Myometrial cell (primary cell): ENCODE measurements at places on chromosomes 3 and 15. TPM values are rescaled to one million over a fixed set of nuclear protein-coding genes. Genes with fewer than 3 reads are reported as not detected.

The ROPN1 gene
- 0.18 TPM in 1 of 2 replicates, not detected in the other for total RNA-seq

The GOLGA8G gene
- not detected in 2 replicates for total RNA-seq

The TMEM42 gene
- total RNA-seq, result 19.6 and 34.6 TPM in 2 replicates

The TBC1D5 gene
- total RNA-seq, result 27.7 and 52.5 TPM in 2 replicates

The ATP13A5 gene
- not detected in 2 replicates for total RNA-seq

The HGD gene
- not detected in 2 replicates for total RNA-seq

The STAB1 gene
- 0.86 and 1.9 TPM in 2 replicates for total RNA-seq
